GM03348 (cell line): ENCODE measurements at places on chromosomes 4 and X.

DNA sequence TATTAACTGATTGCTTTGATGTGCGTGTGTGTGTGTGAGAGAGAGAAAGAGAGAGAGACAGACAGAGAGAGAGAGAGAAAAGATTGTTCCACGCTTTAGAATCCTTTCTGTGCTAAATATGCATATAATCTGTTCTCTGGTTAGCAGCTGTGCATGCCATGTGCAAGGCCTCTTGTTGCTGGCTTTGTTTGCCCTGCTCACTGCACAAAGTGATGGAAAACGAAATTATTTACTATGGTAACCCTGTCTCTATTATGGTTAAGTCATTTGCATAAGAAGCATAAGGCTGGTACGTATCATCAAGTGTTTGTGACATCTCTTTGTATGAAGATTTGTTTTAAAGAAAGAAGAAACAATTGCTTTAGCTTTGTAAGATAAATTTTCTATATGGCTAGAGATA lies 190.2 kb upstream of the POF1B start:
- no peak for DNase-seq

GRCh38 chrX:110407910-110408545 lies 49.4 kb downstream of the RTL9 start:
- DNase-seq, result peak; percentile 44

- DNase-seq, result peak; percentile 19
Measured at GRCh38 chr4:86554646-86555045, 39.5 kb upstream of the PTPN13 start.

DNA sequence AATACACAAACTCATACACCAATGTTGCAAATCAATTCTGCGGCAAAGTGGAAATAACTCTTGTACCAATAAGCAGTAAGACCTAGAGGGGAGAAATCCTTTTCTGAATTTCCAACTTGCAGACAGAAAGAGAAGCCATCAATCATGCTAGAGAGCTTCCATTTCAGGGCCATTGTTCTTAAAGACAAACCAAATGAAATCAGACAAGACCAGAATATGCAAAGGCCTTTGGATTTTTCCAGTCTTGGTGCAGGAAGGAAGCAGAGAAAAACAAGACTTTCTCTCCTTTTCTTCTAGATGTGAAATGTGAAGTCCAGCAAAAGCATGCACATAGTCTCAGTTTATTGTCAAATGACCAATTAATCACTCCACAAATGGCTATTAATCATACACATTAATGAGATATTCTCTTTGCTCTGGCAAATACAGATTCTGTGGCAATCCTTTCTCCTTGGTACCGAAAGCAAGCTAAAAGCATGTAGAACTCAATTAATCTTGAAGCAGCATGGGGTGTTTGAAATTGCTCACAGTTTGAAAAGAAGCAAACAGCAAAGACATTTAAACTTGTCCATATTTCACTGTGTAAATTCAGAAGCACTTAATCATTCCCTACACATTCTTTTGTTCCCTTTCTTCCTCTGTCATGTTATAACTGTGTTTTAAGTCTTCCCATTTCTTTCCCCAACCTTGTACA lies 466.1 kb downstream of the GPAT3 start:
- no peak for DNase-seq
